ENCODE measurements at places on chromosomes 11 and 22.

DNA sequence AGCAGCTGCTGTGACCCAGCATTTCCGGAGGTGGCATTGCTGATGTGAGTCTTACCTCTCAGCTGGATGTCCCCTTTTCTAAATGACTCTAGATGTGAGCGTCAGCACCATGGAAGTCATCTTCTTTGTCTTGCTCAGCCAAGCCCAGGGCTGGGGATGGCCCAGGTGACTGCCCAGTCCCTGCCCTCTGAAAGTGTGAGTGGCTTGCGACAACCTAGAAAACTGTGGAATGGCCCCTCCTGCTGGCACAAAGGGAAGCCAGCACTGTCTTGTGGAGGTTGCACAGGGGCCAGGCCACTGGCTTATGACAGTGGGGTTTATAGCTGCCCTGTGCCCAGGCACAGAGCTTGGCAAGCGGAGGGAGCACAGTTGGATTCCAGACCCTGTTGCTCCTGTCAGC, 6.2 kb downstream of the TUB start:
- DNase-seq: no peak

DNA sequence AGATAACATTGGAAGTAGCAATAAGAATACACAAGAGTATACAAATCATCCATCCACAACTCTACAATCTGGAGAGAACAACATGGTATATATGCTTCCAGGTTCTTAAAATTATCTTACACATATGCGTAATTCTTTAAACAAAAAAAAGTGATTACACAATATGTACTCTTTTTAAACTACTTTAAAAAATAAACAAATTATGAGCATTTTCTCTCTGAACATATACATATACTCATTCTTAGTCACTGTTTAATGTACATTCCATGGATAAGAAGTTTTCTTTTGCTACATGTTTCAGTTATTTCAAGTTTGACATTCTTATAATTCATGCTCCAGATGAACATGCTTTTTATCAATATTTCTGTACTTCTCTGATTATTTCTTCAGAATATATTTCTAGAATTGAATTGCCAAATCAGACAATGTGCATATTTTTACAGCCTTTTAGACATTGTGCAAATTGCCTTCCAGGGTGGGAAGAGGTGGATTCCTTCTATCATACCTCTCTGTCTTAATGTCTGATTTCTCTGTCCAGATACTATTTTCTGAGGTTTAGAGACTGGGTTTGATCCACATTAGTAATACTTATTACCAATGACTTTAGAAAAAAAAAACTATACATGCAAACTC, 551.6 kb downstream of the METTL15 start:
- DNase-seq: no peak

DNA sequence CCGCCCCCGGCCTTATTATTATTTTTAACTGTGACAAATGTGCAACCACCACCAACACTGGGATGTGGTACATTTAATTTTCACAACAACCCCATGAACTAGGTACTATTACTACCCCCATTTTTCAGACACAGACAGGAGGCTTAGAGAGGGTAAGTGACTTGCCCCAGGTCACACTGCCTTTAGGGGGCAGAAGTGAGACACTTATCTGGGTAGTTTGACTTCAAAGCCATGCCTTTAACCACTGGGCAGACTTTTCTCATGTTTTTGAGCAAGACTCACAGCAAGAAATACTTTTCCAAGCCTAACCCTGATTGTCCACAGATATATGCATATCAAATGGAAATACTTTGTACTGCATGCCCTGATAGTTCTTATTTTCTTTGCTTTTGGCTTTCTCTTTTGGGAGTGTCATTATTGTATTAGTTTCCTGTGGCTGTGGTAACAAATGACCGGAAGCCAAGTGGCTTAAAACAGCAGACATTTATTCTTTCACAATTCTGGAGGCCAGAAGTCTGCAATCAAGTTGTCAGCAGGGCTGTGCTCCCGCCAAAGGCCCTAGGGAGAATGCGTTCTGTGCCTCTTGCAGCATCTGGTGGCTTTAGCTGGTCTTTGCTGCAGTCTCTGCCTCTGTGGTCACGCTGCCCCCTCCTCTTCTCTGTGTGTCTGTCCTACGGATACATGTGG, 110.8 kb downstream of the GRIK4 start:
- DNase-seq: no peak

- no peak for DNase-seq
Observed at GRCh38 chr22:26442086-26442756, 13.2 kb downstream of the ASPHD2 start.

DNA sequence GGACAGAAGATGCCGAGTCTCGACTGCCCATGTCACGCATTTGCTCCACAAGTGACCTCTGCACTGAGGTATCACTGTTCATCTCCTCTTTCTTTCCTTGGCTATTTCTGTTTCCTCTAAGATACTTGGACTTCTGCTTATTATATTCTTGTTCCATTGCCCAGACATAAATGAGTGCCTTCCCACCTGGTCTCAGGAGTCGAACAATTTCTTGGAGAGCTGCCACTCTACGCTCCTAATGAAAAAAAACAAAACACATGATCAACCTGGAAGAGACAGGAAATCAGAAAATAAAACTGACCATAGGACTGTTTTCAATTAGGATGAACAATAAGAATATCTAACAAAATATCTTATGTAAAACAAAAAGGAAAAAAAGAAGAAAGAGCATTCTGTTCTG, 47.4 kb upstream of the CWF19L2 start:
- no peak for DNase-seq

GRCh38 chr11:70882716-70883085, 369.7 kb downstream of the SHANK2 start:
- no peak for DNase-seq

- DNase-seq: no peak
Observed at GRCh38 chr22:40418366-40419201, 48.2 kb downstream of the SGSM3 start.

GRCh38 chr11:68965901-68966853, 14.6 kb downstream of the MRGPRD start:
- no peak for DNase-seq

GRCh38 chr11:117809236-117810055, 12.4 kb upstream of the DSCAML1 start:
- peak; percentile 62 for DNase-seq

GRCh38 chr22:22196018-22196533, 48.5 kb upstream of the VPREB1 start:
- DNase-seq: no peak

GRCh38 chr11:103091064-103091800, 728 bp downstream of the DCUN1D5 start:
- DNase-seq: peak; percentile 53

DNA sequence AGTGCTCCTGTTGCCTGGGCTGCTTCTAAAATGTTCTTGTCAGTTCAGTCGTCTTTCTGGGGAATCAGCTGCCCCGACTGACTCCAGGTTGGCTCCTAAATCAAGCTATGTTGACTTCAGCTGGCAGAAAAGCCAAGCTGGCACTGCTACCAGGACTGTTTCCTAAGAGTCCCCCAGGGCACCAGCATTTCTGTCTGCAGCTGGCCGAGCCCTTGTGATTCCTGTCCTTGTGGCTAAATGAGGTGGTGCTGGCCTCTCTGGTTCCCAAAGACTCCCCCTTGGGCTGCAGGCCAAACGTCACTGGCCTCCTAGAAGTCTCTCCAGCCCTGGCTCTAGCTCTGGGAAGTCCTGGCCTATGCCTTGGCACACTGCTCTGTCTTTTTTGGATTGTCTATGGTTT, 31.1 kb downstream of the GRAMD1B start:
- DNase-seq: no peak

DNA sequence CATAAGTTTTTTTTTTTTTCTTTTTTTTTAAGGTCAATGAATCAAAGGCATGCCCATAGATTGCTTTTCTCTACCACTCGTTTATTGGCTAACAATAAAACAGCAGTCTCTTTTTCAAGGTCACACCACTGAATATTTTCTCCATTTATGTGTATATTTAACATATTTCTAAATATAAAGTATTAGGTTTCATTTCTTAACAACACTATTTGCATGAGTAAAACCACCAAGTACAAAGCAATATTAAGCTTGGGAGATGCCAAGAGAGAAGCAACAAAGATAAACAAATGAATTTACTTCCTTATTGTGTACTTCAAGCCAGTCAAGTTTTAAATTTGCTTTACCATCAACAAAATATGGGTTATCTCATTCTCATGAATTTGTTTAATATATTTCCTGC, 708.9 kb upstream of the CCDC179 start:
- no peak for DNase-seq

DNA sequence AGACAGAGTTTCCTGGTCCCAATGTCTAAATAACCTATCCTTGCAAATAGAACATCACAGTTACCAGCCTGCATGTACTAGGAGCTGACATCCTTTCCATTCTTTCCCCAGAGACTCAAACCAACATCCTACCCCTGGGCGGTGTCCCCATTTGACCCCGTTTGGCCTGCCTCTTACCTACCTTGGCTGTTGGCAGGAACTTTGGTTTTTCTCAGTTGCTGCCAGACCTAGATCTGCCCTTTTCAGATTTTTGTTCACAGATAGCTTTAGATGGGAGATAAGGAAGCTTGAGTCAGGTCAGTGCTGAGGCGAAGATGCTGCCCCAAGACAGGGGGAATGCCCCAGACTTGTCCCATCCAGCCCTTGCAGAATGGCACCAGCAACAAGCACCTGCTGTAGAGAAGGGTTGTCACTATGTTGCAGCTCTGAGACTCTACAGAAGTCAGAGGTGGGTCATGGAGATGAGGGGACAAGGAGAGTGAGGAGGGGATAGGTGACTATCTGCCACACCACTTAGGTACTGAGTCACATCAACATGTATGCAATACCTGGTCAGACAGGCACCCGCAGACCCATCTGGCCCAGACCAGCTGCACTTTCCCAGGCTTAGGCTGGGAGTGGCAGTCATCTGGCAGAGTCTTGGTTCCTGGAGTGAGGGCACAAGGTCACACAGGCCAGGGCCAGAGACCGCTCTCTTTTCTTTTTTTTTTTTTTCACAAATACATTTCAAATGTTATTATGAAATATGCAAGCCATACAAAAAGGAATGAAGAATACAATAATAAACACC, 61.5 kb upstream of the POU2AF1 start:
- no peak for DNase-seq

DNA sequence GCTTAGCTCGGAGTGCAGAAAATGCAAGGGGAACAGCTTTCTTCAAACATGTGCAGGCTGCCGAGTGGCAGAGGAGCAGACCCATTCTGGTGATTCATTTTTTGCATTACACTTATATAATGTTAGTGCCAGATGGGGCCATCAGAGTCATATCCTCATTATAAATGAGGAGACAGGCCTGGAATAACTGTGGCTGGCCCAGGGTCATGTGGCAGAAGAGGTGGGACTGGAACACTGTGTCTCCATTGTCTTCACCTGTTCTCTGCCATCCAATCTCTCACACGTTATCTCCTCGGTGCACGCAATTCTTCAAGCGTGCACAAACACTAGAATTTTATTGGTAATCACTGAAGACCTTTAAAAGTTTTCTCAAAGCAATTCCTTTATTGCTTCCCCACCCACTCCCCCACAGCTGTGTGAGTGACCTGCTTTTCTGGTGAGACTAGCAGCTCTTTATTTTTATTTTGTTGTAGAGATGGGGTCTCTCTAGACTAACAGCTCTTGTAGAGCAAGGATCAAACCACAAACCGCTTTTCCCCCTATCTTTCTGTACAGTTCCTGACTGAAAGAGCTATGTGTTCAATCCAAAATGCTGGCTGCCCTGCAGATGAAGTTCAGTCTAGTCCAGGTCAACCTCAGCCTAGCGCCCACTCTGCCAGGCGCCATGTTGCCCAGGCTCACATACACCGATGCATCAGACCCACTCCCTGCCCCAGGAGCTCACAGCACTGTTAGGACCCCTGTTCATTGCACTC, 75.3 kb downstream of the ST3GAL4 start:
- no peak for DNase-seq

- no peak for DNase-seq
Observed at GRCh38 chr11:72432347-72433287, 1.7 kb downstream of the CLPB start.

DNA sequence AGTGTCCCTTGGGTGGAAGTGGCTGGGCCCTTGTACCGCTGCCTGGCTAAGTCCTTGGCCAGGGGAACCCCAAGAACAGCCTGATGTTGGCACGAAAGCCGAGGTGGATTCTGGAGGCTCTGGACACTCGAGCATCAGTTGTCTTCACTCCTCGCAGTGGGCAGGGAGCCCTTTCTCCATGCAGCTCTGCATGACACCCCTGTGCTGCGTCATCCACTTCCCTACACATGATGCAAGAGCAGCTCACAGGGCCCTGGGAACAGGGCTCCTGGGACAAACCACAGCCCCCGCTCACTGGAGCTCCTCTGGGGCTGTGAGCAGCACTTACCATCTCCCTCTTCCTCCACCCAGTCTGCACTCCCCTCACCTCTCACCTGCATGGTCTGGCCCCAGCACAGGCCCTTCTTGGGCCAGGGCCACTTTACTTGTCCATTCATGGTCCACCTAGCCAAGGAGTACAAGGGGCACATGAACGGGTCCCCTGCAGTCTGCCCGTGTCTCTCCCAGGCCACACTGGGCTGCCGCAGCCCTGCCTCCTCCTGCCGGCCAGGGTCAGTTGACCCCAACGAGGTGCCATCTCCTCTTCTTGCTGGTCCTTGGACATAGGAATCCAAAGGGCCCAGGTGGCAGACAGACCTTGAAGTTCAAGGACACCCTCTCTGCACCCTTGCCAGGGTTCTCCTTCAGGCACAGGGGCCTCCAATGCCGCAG, 66.5 kb downstream of the IGF2 start:
- DNase-seq: no peak

GRCh38 chr11:60934124-60934789, 10.0 kb downstream of the TMEM132A start:
- DNase-seq: no peak

GRCh38 chr11:20407344-20407743, 19.8 kb downstream of the PRMT3 start:
- DNase-seq: no peak

- DNase-seq: no peak
Observed at GRCh38 chr11:104700609-104701008, 197.7 kb downstream of the CASP12 start.

GRCh38 chr11:111778047-111778558, 11.9 kb upstream of the PPP2R1B start:
- no peak for DNase-seq
